ENCODE measurements at places on chromosomes 7 and 10.

GRCh38 chr10:13882119-13882711, 295.4 kb downstream of the PRPF18 start:
- DNase-seq: no peak

DNA sequence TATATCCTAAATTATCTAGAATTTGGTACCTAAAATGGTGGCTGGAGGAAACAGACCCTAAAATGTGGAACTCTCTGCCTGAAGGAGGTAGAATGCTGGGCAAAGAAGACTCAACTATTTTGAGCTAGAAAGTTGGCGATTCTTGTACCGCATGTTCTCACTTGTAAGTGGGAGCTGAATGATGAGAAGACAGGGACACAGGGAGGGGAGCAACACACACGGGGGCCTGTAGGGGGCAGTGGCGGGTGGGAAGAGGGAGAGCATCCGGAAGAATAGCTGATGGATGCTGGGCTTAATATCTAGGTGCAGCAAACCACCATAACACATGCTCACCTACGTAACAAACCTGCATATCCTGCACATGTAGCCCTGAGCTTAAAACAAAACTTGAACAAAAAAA, 250.6 kb downstream of the CALN1 start:
- no peak for DNase-seq

DNA sequence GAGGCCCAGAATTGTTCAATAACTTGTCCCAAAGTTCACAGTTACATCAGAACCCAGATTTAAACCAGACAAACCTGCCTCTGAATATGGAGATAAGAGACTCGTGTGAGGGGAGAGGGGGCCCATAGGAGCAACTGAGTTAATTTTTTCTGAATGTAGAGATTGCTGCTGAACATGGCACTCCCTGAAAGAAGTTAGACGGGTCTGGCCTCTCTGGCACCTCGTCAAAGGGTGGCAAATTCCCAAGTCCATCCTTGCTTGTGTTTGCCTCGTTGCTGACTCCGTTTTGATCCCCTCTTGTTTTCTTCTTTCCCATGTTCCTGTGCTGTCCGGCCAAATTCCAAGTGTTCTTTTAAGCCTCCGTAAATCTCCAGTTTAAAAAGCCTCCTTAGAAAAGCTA, 35.2 kb upstream of the YAE1 start:
- DNase-seq: no peak

GRCh38 chr7:41305001-41305400, 397.9 kb downstream of the INHBA start:
- DNase-seq: no peak

DNA sequence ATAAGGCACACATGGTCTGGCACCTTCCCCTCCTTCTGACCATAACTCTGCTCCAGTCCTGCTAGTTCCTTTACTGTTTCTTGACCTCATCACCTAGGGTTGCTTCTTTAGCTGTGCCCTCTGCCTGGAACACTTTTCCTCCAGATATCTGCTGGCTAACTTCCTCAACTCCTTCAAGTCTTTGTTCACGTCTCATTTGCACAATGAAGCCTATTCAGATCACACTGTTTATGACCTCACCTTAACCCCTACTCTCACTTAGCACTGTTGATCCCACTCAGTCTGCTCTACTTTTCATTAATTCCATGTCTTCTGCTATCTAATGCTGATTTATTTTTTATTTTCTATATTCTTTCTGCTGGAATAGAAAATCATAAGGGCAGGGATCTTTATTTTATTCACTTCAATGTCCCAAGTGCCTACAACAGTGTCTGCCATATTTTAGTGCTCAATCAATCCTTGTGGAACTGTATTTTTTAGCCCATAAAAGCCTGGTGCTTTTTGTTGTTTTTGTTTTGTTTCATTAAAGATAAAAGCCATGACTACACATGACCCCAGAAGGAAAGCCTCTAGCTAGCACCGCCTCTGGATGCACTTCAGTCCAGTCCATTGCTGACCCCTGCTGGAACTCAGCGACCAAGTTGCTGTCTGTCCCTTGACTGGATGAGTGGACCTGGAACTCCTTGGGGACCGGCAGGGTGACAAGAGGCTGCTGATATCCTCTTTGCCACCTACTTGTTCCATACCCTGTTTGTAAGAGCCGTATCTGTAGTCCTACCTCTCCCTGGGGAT, 12.3 kb downstream of the KLF14 start:
- DNase-seq: no peak

DNA sequence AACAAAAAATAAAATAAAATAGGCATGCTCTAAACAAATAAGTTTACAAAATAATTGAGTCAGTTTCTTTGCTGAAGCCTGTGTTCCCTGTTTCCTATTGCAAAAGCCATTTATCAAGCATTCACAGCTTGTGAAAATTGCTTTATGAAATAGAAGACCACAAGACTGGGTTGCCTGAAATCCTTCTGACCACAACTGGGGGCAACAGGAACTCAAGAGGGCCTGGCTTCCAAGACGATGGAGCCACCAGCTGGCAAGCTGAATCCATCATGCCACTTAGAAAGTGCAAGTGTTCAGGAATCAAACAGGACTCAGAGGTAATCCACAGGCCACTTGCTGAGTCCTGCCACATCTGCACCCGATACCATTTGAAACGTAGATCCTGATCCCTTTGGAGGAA, 752 bp upstream of the ABCA13 start:
- DNase-seq: no peak

DNA sequence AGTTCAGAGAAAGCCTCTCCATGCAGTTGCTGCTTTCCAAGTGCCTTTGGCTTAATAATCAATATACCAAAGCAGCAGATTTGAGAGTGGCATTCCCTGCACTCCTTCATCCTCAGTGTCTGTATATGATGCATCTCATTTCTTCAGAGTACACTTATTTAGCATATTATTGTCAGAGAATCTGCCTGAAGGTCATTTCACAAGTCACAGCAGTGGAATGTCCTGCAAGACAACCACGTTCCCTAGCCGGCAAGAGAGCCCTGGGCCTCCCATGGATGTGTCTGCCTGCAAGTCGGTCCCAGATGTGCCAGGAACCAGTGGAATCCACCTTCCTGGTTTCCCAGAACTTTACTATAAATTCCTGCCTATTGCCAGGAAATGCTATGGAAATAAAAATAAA, 289.4 kb upstream of the IGFBP3 start:
- DNase-seq: no peak

DNA sequence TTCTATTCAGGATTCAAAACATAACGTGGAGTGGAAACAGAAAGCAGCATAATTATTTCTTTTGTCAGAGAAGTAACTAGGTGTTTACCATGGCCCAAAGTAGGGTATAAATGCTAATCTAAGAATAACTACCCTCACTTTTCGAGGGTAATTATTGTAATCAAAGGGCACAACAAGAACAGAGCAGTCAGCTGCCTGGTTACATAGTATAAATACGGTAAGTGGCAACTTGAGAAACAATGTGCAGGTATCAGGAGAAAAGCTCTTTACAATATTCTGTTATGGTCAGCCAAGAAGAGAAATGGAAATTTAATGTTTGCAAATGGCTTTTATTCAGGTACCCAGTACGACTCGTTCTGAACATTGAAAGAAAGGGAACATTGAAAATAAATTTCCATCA, 242.0 kb upstream of the NPY start:
- no peak for DNase-seq

- DNase-seq: no peak
Measured at GRCh38 chr10:6232225-6232807, 29.6 kb downstream of the PFKFB3 start.

GRCh38 chr7:103432712-103433111, 13.3 kb downstream of the SLC26A5 start:
- DNase-seq: no peak

DNA sequence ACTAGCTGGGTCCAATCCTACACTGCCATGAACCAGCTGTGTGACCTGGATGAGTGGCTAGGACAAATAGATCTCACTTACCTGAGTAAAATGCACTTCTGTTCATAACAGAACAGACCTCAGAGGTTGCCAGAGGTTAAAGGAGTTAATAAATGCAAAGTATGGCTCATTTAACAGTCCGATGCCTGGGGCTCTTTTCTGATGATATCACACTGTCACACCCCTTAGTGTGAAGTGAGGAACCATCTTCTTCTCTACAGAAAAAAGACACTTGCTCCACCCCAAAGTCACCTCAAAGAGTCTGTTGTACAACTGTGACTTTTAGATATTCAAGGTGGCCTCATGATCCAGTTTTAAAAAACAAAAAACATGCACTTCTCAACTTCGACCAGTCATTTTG, 21.5 kb upstream of the TARP start:
- DNase-seq: no peak

DNA sequence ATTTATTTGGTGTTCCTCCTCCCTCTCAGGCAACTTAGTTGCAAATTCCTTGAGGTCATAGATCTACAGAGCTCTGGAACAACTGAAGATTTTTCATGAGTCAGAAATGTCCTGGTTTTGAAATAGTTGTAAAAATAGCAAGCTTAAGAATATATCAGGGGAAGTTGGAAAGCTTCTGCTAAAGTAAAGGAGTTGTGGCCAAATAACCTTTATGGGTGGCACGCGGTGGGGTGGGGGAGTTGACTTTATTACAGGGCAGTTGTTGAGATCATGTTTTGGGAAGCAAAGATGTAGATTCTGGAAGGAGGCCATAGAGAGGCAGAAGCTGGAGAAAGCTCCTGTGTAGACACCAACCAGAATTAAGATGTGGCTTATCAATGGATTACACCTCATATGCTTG, 326.0 kb upstream of the MTPN start:
- no peak for DNase-seq
